Hematopoietic multipotent progenitor cell treated with erythropoietin and hydrocortisone succinate and interleukin-3 and kit ligand, for 15 days (in vitro differentiated cells): ENCODE measurements at places on chromosomes 1 and 21.

DNA sequence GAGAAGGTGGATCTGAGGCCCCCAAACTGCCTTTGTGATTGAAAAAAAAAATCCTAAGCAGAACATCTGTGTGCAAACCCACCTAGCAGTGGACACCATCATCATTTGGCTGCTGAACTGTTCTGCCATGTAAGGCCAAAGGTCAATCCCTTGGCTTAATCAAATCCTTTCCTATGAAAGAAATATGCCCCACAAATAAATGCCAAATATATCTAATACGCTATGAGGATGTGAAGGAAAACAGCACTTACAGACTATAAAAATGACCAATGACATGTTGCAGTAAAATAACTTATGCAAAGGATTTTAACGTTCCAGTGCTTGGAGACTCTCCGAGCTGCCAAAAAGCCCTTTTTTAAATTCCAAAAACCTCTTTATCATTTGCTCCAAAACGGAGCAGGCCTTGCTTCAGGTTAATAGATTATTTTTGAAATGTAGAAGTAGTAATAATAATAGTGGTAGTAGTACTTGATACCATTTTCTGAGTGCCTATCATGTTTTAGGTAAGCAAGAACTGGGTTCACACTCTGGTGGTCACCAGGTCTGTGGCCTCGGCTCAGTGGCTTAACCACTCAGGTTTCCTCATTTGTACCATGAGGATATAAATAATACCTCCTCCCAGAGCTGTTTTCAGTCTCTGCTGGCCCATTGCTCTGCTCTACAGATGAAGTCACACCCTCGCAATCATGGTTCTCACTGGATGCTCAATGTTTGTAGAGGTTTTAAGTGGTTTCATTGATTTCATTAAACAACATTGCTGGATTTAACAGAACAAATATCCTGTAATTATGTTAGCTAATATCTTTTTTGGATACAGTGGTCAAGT, 47.9 kb upstream of the EDEM3 start:
- no peak for DNase-seq

DNA sequence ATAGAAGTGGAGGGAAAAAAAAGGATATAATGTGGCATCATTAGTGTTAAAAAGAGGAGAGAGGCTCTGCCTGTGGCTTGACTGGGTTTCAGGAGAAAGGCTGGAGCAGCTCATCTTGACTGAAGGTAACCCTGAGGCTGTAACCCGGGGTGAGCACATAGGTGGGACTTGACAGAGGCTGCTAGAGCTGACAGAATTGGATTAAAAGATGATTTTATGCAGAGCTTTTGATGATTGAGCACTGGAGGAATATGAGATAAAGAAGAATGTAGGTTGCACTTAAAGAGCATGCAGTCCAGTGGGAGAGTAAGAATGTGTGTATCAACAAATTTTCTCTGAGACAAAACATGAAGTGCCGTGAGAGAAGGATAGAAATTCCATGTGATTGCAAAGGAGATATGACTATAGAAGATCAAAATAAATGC, 17.3 kb downstream of the LAMC1 start:
- DNase-seq = no peak

DNA sequence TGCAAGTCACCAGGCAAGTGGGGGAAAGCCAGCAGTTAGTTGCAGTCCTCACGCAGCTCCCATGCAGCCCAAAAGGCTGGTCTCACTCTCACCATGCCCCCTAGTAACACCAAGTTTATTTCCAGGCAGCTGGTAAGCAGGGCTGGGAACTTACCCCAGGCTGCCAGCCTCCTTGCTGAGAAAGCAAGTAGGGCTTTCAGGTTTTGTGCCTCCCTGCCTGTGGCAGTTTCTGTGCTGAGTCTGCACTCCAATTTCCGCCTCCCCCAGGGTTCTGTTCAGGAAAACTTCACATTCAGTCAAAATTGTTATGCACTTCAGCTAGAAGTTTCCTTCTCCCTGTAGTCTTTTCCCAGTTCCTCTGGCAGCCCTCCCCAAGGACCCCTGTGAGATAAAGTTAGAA, 102.0 kb upstream of the SGIP1 start:
- no peak for DNase-seq

DNA sequence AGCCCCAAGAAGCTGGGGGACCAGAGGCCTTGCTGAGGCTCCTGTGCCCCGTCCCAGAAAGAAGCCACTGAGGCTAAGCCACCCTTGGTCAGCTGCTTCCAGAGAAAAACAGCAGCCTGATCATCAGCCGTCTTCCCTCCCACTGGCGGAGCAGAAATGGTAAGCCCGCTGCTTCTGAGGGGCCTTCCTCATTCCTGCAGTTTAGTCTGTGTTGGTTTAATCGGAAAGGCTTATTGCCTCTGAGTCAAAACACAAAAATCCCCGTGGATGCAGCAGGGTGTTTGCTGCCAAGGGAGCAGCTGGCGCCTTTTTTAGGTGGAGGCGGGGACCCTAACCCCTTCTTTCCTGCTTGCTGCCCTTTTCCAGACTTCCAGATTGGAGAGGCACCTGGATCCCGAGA, 33.9 kb downstream of the SPSB1 start:
- DNase-seq = no peak

- no peak for DNase-seq
Measured at GRCh38 chr1:192100686-192101468, 57.4 kb upstream of the RGS18 start.

DNA sequence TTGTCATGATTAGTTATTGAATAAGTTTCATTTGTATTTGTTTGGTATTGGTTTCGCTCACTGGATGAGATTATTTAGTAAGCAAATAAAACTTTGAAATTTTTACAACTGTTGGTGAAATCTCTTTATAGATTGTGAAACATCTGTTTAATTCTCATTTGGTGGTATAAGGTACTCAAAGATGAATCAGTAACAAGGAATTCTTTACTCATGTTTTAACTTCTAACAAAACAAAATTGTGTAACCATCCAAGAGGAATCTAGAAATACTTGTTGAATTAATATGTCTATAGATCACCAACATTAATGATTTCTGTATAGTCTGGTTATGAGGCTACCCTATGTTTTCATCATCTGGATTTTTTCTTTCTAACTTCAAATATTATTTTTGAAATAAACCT, 62.8 kb upstream of the USP25 start:
- DNase-seq = no peak

- DNase-seq = no peak
Measured at GRCh38 chr1:14380408-14380807, 218.1 kb upstream of the KAZN start.

DNA sequence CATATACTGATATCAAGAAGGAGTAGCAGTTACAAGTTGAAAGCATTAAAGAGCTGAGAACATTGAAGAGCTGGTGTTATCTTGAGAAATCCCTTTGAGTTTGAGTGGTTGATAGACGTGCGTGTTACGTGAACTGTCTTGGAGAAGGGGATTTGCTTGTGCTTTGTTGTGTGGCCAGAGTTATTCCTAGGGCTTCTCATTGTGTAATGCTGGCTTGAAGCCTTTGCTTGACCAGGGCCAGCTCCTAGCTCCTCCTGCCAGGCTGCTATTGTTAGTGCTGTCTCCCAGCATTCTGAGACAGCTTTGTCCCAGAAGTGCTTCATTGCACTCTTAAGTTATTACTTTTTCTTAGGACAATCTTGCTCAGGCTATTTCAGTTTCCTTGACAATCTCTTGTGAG, 116.2 kb upstream of the KCNK2 start:
- DNase-seq = no peak

GRCh38 chr21:40636026-40636425, 210.9 kb downstream of the DSCAM start:
- DNase-seq = no peak

- DNase-seq = no peak
Measured at GRCh38 chr1:45864167-45865106, 61.0 kb downstream of the MAST2 start.

- DNase-seq = no peak
Measured at GRCh38 chr21:45873418-45873817, 108.2 kb upstream of the COL6A1 start.

DNA sequence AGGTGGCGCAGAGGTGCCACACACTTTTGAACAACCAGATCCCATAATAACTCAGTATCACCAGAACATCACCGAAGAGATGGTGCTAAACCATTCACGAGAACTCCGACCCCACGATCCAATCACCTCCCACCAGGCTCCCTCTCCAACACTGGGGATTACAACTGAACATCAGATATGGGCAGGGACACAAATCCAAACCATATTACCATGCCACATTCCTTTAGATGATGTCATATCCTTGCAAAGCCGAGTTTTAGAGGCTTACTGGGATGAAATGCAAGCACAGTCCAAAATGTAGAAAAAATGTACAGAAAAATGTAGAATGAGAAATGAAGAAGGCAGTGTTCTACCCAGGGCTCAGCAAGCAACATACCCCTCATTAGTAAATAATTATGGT, 64.7 kb downstream of the SGIP1 start:
- DNase-seq = no peak

GRCh38 chr1:54105080-54105479, 47.7 kb downstream of the CDCP2 start:
- DNase-seq = no peak

GRCh38 chr1:235556807-235557206, 52.6 kb upstream of the B3GALNT2 start:
- DNase-seq = no peak

DNA sequence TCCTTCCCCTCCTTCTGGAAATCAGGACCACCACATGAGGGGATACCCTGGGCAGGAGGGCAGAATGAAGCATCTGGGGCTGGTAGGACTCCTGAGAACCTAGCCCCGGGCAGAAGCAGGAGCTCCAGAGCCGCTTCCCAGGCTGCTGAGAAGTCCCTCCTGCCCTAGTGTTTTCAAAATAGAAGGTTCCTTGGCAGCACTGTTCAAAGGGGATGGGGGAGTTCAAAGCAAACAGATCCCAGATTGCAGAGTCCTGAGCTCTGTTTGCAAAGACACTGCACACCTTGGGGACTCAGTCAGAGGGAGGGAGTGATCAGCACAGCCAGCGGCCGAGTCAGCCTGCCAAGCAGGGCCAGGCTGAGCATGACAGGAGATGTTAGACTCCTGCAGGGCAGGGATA, 177.8 kb downstream of the PTPRU start:
- DNase-seq = no peak

GRCh38 chr1:108521990-108522393, 37.9 kb upstream of the EEIG2 start:
- DNase-seq = no peak

DNA sequence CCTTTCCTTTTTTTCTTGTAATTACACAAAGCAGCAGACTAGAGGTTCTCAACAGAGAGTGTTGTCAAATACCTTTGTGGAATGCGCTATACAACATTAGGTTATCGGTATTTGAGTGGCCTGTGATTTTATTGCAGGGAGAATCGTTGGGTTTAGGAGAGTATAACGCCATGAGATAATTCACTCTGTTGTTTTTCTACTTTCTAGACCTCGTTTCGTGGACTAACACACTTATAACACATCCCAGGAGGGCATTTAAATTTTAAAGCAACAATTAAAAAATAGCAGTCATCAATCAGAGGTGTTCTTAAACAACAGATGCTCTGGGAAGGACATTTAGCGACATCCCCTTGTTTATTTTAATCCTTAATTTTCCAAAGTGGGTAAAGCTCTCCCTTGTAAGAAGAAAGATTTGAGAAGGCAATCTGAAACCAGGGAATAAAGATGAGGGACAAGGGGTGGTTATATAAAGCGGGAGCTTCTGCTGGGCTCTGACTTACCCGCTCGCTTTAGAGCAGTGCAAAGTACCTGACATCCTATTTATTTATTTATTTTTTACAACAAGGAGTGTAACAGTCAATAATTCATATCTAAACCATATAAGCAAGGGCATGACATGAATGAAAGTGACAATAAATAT, 4.9 kb downstream of the PBX1 start:
- DNase-seq = no peak

DNA sequence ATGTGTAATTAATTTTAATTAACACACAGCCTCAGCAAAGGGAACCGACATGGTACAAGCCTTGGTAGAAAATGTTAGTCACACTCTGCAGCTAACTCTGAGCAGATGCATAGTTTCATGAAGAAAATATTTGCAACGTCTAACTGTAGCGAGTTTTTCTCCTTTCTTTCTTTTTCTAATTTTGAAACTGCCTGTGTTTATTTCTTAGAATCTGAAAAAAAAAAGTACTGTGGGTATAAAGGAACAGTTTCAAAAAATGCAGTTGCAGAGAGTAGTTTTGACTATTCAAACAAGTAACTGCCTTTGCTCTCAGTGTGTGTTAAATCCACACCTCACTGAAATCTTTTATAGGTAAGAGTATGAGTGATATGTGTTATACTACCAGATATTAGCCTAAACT, 149.9 kb upstream of the C1orf105 start:
- DNase-seq = no peak

DNA sequence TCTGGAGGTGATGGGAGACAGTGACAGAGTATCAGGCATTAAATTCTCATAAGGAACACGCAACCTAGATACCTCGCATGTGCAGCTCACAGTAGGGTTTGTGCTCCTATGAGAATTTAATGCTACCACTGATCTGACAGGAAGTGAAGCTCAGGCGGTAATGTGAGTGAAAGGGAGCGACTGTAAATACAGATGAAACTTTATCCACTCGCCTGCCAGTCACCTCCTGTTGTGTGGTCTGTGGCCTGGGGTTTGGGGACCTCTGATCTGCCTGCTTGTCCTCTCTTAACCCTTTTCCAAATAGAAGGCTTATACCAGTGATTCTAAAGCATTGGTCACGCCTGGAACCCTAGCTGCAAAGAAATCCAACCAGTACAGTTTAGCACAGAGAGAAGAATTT, 15.3 kb downstream of the GABPA start:
- no peak for DNase-seq

GRCh38 chr1:237041795-237042525, at the start of gene RYR2:
TSS of gene RYR2 (plus strand) at chr1:237042184. CDS start at chr1:237042522, 338 bp downstream.
- DNase-seq = no peak

DNA sequence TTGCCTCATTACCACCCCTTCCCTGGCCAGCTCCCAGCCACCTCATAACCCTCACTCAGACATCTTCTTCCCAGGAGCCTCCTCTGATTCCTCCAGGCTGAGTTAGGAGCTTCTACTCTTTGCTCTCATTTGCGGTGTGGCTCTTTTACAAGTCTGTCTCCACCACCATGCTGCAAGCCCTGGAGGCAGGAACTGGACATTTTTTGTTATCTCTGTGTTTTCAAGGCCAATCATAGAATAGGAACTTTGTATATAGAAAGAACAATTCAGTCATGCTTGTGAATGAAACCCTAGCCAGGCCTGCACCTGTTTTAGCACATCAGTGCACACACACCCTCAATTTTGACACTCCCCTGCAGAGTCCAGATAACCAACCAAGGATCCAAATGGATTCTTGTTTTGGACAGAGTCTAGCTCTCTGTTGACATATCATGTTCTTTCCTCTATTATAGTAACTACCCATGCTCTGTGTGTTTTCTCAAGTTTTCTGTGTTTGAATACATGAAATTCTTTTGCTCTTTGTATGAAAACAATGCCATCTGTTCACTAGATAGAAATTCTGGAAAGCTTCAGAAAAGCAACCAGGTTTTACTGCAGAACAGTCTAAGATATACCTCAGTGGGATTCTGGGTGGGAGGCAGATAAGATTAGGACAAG, 60.9 kb upstream of the ZNF648 start:
- no peak for DNase-seq

GRCh38 chr1:29278124-29278523, 41.8 kb downstream of the PTPRU start:
- no peak for DNase-seq
